ENCODE measurements at places on chromosomes 4 and X.

DNA sequence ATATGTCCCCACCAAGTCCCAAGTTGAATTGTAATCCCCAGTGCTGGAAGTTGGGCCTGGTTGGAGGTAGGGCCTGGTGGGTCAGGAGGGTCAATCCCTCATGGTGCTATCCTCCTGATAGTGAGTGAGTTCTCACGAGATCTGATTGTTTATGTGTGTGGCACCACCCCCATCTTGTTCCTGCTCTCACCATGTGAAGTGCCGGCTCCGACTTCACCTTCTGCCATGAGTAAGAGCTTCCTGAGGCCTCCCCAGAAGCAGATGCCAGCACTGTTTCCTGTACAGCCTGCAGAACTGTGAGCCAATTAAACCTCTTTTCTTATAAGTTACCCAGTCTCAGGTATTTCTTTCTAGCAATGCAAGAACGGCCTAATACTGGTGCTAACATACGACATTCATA lies 22.7 kb upstream of the TMEM33 start:
- no peak for DNase-seq

GRCh38 chr4:152860046-152860445 lies 76.1 kb upstream of the FHDC1 start:
- DNase-seq, result no peak

DNA sequence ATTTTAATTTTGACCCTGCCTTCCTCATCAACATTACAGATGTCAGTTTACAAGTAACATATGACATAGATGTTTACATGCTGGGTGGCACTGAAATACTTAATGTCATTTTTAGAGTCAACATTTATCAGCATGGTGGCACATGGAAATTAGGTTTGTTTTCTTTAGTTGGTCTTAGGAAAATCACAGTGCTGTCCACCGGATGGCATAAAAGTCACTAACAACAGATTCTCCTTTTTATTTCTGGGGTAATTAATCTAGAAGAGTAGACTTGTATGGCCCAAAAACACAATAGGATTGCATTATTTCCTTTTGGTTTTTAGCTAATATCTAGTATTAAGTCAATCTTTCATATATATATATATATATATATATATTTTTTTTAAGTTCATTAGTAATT lies 88.6 kb upstream of the HHIP start:
- DNase-seq, result no peak

DNA sequence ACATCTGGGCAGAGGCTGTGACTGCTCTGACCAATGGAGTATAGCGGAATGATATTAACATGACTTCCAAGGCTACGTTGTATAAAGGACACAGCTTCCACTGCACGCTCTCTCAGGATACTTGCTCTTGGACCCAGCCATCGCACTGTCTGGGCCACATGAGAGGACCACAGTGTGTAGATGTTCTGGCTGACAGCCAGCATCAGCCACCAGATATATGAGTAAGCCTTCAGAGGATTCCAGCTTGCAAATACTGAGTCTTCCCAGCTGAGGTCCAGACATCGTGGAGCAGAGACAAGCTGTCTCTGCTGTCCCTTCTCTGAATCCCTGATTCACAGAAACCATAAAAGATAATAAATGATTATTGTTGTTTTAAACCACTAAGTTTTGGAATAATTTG lies 146.8 kb upstream of the USP9X start:
- no peak for DNase-seq

DNA sequence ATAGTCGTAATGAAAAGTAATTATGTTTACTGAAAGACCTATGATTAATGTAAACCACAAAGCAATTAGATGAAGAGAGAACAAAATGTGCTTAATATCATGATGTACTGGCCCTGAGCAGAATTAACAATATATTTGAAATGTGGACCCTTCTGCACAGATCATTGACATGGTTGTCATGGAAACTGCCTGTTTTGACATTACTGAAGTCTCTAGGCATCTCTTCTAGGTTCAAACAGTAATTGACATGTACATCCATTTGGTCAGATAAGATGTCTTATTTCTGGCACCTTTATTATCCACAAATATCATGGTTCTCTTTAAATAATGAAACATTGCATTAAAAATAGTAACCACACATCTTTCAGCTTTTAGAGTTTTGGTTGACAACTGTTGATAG lies 251.7 kb upstream of the GNPDA2 start:
- no peak for DNase-seq

GRCh38 chrX:45735571-45735970 lies 534.9 kb upstream of the DIPK2B start:
- DNase-seq, result no peak

- no peak for DNase-seq
Observed at GRCh38 chr4:71006203-71006907, 12.9 kb downstream of the DCK start.

- peak; percentile 46 for DNase-seq
Observed at GRCh38 chr4:89438102-89438831, 130.7 kb upstream of the GPRIN3 start.

Data from AML-193 (cell line).